ENCODE measurements at places on chromosomes 13 and 19.
A peak's percentile ranks its signal among the peaks of the same experiment; 100 is the strongest.

GRCh38 chr19:7575434-7576040 is 20.1 kb upstream of the CAMSAP3 start:
- no peak for DNase-seq

- no peak for DNase-seq
Observed at GRCh38 chr13:112530861-112531260, 57.1 kb downstream of the TUBGCP3 start.

DNA sequence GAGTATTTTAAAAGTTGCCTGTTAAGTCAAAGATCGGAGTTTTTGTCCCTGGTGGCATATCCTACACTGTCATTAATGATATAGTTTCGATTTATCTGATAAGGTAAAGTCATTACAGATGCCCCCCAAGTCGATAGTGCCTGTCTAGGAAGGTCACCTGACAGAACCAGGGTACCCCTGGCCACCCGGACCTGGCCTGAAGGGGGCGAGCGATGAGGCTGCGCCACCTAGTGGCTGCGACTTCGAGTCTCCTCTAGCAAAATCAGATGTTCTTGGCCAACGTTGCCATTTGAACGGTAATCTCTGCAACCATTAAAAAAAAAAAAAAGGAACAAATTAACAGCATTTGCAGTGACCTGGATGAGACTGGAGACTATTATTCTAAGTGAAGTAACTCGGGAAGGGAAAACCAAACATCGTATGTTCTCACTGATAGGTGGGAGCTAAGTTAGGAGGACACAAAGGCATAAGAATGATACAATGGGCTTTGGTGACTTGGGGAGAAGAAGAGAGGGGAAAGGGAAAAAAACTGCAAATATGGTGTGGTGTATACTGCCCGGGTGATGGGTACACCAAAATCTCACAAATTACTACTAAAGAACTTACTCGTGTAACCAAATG is 565.1 kb downstream of the LIG4 start:
- DNase-seq, result peak; percentile 51

GRCh38 chr19:50415661-50416033 is 3.1 kb upstream of the SPIB start:
- DNase-seq, result no peak

DNA sequence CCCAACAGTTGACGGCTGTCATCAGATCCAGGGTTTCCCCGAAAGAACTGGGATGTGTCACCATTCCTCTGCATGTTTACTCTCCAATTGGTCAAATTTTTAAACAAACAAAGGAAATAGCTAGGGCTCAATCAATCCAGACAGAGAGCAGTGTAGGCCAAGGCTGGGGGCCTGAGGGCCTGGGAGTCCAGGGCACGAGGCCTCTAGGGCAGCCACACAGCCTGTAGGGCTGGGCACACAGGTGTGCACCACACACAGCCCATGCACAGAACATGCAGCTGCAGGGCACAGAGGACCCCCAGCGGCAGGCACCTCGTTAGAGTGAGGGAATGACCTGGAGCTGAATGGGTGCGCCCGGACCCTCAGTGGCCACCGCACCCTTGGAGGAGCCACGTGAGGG is 9.5 kb downstream of the MIER2 start:
- no peak for DNase-seq

- DNase-seq, result no peak
Observed at GRCh38 chr13:105050686-105051085, 1484.8 kb downstream of the EFNB2 start.

DNA sequence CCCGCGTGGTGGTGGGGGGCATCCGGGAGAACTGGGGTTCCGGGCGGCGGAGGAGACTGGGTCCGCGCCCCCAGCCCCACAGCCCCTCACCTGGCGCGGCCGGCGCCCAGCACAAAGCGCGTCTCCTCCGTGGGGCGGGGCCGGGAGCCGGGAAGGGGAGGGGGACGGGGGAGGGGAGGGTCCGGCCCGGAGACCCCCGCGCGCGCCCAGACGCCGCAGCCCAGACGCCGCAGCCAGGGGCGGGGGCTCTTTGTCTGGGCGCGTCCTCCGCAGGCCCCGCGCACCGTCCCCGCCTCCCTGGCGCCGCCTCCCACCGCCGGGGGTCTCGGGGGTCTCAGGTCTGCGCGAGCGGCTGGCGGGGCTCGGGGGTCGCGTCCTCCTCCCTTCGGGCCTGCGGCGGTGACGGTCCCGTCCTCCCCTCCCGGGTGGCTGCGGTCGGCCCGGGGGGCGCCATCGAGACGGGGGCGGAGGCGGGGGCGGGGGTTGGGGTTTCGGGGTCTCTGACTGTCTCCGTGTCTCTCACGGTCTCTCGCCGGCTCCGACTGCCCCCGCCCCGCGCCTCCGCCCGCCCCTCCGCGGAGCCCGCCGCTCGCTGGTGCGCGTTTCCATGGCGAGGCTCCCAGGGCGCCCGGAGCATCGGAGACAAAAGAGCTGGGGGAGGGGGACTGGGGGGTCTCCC is at the start of gene PLPPR3:
Gene PLPPR3 (minus strand): TSS at position 131 of the 679 bp plus-strand sequence. CDS start 396 bp downstream, outside the sequence.
- peak; percentile 41 for DNase-seq

- peak; percentile 88 for DNase-seq
Observed at GRCh38 chr19:42244347-42245220, 2.2 kb upstream of the GSK3A start.

DNA sequence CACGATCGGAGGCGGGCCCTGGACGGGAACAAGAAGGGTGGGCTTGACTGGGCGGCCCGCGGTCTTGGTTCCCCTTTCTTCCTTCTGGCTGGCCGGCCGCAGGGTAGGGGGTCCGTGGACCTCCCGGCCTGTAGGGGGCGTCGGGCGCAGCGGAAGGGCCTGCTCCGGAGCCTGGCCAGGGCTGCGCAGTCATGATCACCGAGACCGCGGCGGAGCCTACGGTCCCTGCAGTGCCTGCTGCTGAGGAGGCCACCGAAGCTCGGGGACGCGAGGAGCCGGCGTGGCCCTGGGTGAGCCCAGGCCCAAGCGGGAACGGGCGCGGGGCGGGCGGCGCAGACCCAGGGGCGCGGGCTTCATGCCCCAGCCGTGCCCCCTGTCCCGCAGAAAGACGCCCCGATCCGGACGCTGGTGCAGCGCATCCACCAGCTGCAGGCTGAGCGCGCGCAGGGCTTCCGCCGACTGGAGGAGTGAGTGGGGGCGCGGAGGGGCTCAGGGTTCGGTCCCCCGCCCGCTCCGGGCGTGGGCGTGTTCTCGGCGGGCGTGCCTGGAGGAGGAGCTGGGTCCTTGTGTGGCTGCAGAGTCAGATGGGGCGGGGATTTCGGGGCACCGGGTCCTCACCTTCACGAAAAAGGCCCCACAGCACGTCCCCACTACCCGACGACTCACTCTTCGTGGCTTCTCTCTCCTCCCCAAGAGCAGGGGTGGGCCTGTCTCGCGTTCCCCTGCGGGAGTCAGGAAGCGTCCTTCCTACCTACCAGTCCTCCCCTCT is at the start of gene REX1BD:
Gene REX1BD (plus strand): TSS at position 188 of the 769 bp plus-strand sequence. CDS start 4 bp downstream, at position 192.
- peak; percentile 89 for DNase-seq

DNA sequence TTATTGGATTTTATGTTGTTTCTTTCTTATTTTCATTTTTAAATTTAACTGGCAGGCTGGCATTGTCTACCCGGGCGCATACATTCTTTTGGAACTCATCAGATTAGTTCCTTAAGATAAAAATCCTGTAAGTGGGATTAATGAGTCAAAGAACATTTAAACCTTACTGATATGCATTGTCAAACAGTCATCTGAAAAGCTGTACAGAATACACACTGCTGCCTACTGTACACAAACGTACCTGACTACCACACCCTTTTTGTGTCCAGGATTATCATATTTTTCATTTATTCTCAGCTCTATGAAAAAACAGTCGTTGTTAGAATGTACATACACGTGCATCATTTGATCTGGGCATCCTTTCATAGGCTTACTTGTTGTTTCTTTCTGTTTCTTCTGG is 358.3 kb downstream of the EFNB2 start:
- DNase-seq, result no peak

- DNase-seq, result no peak
Observed at GRCh38 chr13:39542361-39542760, 60.6 kb downstream of the LHFPL6 start.
